ENCODE measurements at places on chromosomes 3 and 15. TPM values are rescaled to one million over a fixed set of nuclear protein-coding genes. Genes with fewer than 3 reads are reported as not detected.
A peak's percentile ranks its signal among the peaks of the same experiment; 100 is the strongest.

DNA sequence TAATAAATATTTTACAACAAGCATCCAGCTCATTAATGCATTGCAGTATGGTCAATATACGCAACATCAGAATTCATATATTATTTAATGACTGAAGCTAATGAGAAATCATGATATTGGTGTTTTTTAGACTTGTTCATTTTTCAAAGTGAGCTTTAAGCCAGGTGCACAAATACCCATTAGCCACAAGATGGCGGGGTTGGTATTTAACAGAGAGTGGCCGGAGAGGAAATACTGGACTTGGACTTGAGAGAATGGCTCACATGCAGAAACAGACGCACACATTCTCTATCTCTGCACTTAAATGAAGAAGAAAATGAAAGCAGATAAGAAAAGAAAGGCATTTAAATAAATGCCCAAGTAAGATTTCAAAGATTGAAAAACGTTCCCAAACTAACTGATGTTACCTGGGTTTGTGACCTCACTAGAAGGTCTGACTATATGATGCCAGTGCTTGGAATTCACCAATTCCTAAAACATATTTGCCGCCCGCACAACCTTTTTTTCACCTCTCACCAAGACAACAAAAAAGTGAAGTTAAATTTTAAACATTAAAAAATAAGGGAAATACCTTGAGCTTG is 21.2 kb upstream of the CRBN start:
- no peak overlapping the region for H3K4me3 ChIP-seq
- no peak overlapping the region for H3K27ac ChIP-seq
- no peaks in the 10 kb centered on the region for H3K27me3 ChIP-seq
- no peaks in the 10 kb centered on the region for H3K4me1 ChIP-seq
- no peaks in the 10 kb centered on the region for H3K36me3 ChIP-seq

GRCh38 chr3:170049146-170050000 is 11.6 kb downstream of the GPR160 start:
- no peaks in the 10 kb centered on the region for H3K27me3 ChIP-seq
- no peaks in the 10 kb centered on the region for H3K36me3 ChIP-seq
- no peak overlapping the region for H3K4me3 ChIP-seq
- peak overlapping the region; percentile 55 for H3K27ac ChIP-seq
- peak; percentile 67 for DNase-seq

DNA sequence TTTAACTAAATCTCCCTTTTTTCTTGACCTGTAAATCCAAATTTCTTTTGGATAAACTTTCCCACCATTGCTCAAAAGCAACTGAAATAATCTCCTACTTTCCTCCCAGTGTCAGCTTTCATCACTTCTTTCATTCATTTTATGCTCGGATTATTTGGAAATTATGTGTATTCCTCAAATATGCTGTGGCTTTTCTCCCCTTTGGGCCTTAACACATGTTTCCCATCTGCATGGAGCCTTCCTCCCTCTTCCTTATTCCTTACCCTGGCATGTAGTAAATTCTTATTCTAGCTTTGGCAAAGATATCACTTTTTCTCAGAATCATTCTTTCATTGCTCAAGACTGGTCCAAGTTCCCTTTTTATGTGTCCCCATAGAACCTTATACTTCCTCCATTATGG is 41.8 kb upstream of the TUSC7 start:
- H3K36me3 ChIP-seq: no peaks in the 10 kb centered on the region
- H3K27me3 ChIP-seq: no peaks in the 10 kb centered on the region
- DNase-seq: no peak
- H3K4me3 ChIP-seq: no peak overlapping the region
- H3K4me1 ChIP-seq: no peaks in the 10 kb centered on the region
- no peak overlapping the region for H3K27ac ChIP-seq

- H3K36me3 ChIP-seq: no peaks in the 10 kb centered on the region
- no peaks in the 10 kb centered on the region for H3K4me1 ChIP-seq
- no peak overlapping the region for H3K27ac ChIP-seq
These were observed 99.4 kb downstream of the ALCAM start for GRCh38 chr3:105466072-105466471.

DNA sequence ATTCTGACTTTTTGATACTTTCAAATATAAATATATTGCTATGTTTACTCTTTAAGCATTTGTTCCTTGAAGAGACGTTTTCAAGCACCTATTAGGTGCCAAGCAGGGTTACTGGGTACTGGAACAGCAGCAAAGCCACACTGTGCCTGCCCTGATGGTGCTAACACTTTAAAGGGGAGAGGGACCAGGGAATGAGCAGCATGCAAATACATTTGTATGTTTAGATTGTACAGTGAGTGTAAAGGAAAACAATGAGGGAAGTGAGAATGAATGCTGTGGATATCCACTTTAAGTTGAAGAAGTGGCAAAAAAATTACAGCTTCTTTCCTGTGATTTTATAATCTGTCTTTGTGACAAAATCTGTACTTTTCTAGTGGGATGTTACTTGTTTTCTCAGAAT is 400.2 kb upstream of the ATP11B start:
- no peaks in the 10 kb centered on the region for H3K27me3 ChIP-seq
- no peaks in the 10 kb centered on the region for H3K36me3 ChIP-seq
- H3K27ac ChIP-seq: no peak overlapping the region
- H3K4me1 ChIP-seq: no peaks in the 10 kb centered on the region
- H3K4me3 ChIP-seq: no peak overlapping the region

DNA sequence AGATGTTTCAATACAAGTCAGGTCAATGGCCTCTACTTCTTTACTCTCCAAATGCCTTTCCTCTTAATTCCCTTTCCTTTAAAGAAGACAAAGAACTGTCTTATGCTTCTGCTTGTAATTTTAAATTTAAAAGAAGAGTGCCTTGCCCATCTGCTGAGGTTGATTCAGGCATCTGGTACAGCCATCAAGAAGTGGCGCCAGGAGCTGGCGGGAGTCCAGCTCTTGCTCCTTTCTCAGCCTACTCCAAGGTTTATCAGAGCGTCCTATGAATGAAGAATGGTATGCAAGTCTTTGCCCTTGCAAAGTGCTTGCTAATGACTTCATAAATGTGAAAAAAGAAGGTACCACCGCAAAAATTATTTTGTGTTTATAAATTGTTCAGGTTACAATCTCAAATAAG is 294.6 kb upstream of the TGFBR2 start:
- no peak overlapping the region for H3K4me3 ChIP-seq
- H3K27ac ChIP-seq: no peak overlapping the region
- H3K4me1 ChIP-seq: peaks cover 4% of the 10 kb centered on the region
- H3K36me3 ChIP-seq: no peaks in the 10 kb centered on the region
- DNase-seq: peak; percentile 53

- no peak for DNase-seq
- no peak overlapping the region for H3K4me3 ChIP-seq
- H3K4me1 ChIP-seq: peaks cover 82% of the 10 kb centered on the region
- H3K27ac ChIP-seq: peak overlapping the region; percentile 19
These were observed 36.7 kb downstream of the SMAD3 start for GRCh38 chr15:67101911-67102598.

DNA sequence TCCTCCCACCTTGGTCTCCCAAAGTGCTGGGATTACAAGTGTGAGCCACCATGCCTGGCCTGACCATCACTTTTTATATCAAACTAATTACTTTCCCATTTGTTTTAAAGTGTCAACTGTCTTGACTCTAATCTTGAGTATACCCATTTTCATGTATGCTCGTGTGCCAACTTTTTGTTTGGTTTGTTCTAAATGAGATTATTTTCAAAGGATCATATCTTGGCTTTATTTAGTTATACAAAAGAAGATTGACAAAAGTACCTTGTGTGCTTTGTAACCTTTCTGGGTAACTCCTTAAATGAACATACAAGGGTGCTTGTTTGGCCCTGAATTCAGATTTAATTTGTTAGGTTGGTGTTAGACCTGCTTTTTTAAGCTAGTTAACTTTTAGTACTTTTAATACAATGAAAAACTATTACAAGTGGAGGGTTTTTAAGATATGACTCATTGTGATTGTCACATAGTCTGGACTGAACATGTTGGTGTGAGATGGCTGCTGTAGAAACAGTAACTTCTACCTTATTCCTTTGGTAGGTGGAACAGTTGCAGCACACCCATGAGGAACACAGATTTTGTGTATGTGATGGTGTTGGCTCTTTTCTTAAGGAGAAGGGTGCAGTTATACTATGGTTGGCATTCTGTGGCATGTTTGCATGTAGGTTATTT is 10.7 kb downstream of the KIF23 start:
- no peaks in the 10 kb centered on the region for H3K36me3 ChIP-seq
- H3K27me3 ChIP-seq: no peaks in the 10 kb centered on the region
- H3K4me1 ChIP-seq: no peaks in the 10 kb centered on the region
- no peak for DNase-seq

DNA sequence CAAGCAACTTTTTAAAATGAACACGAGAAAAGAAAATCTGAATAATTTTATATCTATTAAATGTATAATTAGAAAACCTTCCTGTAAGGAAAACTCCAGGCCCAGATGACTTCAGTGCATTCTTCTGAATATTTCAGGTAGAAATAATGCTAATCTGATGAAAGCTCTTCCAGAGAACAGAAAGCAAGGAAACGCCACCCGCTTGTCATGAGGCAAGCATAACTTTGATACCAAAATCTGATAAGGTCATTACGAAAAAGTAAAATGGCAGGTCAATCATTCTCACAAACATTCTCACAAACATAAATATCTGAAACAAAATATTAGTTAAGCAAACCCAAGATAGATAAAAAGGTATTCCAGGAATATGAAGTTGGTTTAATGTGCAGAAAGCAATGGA is 60.6 kb upstream of the PCSK6 start:
- no peak for DNase-seq
- H3K27ac ChIP-seq: no peak overlapping the region
- H3K36me3 ChIP-seq: no peaks in the 10 kb centered on the region
- H3K4me1 ChIP-seq: no peaks in the 10 kb centered on the region
- H3K4me3 ChIP-seq: no peak overlapping the region
- H3K27me3 ChIP-seq: peaks cover 8% of the 10 kb centered on the region

GRCh38 chr3:143063018-143063417 is 56.6 kb upstream of the CHST2 start:
- no peak overlapping the region for H3K27ac ChIP-seq
- peaks cover 7% of the 10 kb centered on the region for H3K36me3 ChIP-seq
- DNase-seq: no peak
- no peaks in the 10 kb centered on the region for H3K27me3 ChIP-seq

- H3K4me1 ChIP-seq: peaks cover 4% of the 10 kb centered on the region
- DNase-seq: no peak
- no peak overlapping the region for H3K4me3 ChIP-seq
These were observed 175.1 kb upstream of the TSC22D2 start for GRCh38 chr3:150232992-150233451.

Gene SLTM
- 93.0 TPM for total RNA-seq

Gene POTEB
- total RNA-seq: not detected

Gene EIF2B5
- total RNA-seq: 41.9 TPM

Gene TLR9
- total RNA-seq: 1.0 TPM

Gene GOLGA8Q
- total RNA-seq: not detected

Gene SLC24A5
- total RNA-seq: not detected
